H54 (cell line): ENCODE measurements at places on chromosomes 6 and 20.

DNA sequence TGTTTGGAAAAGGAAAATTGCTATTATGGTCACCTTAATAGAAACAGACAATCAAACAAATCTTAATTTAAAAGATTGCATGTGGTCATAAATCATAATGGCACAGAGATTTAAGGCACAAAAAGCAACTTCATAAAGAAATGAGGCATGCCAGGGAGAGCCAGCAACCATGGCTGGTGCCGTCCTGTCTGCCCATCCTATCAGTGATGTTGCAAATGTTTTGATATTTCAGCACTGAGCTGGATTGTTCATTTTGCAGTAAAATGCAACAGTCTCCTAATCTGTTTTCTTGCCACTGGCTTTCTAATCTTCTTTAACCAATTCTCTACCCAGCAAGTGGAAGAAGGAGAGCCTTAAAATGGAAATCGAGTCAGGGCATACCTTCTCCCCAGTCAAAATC lies 249.8 kb downstream of the SAMD5 start:
- no peak for DNase-seq

DNA sequence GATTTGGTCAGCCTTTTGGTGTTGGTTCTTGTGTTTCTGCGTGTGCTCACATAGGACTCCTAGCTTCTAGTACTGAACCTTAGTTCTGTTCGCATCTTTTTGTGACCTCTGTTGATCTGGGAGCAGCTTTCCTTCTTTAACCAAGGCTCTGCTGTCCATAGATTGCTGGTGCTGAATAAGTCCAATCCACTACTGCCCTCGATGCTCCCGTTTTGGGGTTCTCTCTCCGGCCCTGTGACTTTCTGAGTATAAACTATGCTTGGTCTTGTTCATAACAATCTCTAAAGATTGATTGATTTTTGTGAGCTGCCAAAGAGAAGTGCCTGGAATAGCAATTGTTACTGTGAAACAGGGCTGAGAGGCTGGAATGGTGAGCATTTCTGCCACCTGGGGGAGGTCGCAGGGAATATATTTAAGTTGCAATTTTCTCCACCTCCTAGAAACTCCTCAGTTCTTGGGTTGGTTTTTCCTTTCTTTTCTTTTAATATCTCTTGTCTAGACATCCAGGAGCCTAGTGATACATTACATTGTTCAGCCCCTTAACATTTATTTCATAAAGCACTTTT lies 422.9 kb upstream of the CHD6 start:
- DNase-seq = no peak

GRCh38 chr6:125469915-125470314 lies 168.1 kb upstream of the HDDC2 start:
- no peak for DNase-seq

- no peak for DNase-seq
These were observed 94.9 kb upstream of the KCNK16 start for GRCh38 chr6:39417440-39417839.

DNA sequence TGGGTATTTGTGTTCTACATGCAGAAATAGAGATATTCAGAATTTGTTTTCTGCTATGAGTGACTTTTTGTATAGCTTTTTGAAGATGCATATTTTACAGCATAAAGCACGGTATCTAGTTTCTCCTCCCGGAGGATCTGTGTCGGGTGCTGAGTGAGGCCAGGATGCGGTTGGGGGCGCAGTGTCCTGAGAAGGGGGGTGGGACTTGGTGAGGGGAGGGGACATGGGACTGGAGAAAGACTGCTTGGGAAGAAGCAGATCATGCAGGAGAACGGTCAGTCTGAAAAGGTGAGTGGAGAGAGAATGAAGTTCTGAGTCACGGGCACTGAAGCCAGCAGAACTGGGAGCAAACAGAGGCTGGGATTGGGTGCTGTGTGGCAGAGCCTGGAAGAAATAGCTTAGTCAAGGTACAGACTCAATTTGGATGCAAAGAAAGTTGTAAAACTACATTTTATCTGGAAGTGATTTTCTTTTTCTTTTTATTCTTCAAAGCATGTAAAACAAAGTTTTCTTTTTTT lies 44.0 kb downstream of the STX11 start:
- DNase-seq = no peak

- DNase-seq = no peak
These were observed 150.6 kb downstream of the RPS12 start for GRCh38 chr6:132964868-132965382.

DNA sequence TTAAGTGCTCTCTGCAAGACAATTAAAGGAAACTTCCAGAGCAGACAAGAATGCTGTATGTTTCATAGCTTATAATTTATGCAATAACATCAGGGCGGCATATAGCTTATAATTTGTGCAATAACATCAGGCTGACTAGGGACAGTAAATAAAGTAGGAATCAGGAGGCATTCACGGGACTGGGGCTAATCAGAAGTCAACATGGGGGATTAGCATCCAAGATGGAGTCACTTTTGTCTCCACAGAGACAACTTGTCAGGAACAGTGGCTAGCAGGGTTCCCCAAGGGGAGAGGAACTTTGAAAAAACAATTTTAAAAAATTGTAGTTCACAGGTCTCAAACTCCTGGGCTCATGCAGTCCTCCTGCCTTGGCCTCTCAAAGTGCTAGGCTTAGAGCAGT lies 3.3 kb upstream of the ZNF341 start:
- DNase-seq = no peak

- DNase-seq = no peak
These were observed 511.2 kb upstream of the JARID2 start for GRCh38 chr6:14734416-14735340.

- DNase-seq = no peak
These were observed 150.1 kb downstream of the DOK5 start for GRCh38 chr20:54625497-54625896.
